NCI-H1048 (cell line): ENCODE measurements at places on chromosomes 4 and X.

- DNase-seq = no peak
Observed at GRCh38 chr4:80254114-80254513, 12.3 kb upstream of the FGF5 start.

DNA sequence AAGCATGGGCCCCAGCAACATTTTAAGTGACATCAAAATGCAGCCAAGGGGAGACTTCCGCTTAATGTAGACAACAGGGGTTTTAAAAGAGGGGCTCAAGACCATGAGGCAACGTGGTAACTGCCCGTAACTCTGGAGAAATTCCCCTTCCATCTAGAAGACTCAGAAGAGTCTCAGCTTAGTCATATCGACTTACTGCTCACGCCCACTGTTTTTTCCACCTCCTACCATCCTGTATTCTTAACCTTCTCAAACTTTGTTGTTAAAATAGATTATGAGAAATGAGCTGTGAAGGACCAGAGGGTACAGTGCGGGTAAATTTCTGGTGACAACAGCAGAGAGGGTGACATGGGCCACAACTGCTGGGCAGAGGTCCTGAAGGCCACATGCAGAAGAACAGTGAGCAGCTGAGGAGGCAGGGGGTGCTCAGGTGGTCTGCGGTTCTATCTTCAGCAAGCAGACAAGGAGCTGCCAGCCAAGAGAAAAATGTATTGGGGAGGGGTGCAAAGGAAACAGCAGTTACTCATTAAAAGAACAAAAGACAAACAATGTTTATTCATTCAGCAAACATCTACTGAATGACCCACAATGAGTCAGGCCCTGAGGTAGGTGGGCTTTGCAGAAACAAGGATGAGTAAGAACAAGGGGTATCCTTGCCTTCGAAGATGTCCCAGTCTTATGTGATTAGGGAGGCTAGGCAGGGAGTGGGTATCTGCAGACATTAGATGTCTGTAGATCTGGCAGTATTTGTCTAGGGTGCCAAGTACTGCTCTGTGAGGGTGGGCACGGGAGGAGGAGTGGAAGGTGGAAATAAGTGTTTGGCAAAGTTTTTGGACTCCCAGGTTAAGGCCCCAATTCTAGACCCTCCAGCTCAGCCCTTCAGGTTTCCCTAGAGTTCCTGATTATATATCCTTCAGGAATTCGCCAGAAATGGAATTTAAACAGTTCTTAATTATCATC is 175.3 kb downstream of the TSPAN5 start:
- DNase-seq = no peak

DNA sequence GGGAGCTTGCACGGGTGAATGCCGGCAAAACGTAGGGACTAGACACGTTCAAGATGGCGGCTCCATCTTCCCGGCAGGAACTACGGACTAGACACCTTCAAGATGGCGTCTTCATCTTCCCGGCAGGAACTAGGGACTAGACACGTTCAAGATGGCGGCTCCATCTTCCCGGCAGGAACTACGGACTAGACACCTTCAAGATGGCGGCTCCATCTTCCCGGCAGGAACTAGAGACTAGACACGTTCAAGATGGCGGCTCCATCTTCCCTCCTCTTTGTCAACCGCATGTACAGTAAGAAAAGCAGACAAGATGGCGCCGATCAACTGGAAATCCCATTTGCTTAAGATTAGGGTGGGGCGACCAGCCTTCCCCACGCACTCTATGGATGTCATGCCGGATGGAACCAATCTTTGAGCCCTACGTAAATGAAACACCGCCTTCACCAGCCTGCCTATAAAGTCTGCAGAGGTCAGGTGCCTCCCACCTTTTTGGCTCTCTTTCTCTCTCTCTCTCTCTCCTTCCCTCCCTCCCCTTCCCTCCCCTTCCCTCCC is 222.4 kb downstream of the CRLF2 start:
- no peak for DNase-seq

- DNase-seq = no peak
Observed at GRCh38 chr4:169099771-169100180, 89.7 kb upstream of the CBR4 start.

GRCh38 chrX:73851014-73852009 is 288.3 kb downstream of the CHIC1 start:
- DNase-seq = peak; percentile 19

DNA sequence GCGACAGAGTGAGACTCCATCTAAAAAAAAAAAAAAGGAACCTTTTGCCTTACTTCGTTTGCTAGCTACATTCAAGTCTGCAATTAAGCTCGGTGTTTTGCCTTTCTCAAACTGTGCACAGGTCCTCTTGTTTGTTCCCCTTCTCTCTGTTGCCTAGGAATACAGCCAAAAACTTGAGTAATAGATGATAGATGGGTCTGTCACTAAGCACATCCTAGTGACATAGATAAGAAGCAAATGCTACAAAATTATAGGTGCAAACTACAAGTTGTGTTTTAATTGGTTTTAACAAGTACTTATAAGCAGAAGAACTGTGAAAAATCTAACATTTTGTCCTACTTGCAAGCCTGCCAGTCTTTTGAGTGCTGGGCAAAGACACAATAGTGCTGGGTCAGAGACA is 95.2 kb downstream of the SNCA start:
- no peak for DNase-seq

- DNase-seq = no peak
Observed at GRCh38 chrX:40637687-40638086, 9.7 kb downstream of the CXorf38 start.

DNA sequence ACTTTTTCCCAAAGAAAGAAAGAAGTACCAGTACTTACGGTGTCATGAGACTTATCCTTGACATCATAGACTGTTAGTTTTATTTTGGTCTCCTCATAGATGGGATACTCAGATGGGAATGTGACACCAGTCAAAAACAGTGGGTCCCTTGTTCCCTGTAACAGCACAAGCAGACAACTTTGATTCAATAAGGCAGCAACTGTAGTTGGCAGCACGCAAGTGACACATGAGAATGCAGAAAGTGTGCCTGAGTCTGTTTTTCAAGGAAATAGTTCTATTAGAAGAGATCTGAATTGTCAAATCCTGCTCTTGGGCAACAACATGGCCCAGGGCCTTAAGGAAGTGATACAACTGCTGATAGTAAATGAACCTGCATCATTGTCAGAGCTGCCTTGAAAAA is 443.2 kb downstream of the INPP4B start:
- no peak for DNase-seq

- DNase-seq = no peak
Observed at GRCh38 chrX:95703696-95704095, 980.9 kb upstream of the DIAPH2 start.

DNA sequence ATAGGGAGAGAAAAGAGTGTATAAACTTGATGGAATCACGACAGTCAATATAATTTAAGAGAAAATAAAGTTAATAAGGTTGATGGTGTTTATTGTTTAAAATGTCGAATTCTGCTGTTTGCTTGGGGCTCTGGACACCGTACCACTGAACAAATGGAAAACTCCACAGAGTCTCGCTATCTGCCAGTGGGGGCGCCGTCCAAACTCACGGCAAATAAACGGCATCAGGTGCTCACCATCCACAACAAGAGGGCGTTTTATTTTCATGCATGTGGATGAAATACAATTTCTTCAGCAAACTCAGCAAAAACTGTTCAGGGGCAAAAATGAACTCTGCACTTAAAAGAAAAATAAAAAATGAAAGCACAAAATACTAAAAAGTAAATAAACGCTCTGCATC is 46.6 kb upstream of the FAM47C start:
- DNase-seq = no peak

GRCh38 chrX:130994671-130995070 is 63.5 kb upstream of the ARHGAP36 start:
- peak; percentile 0 for DNase-seq

DNA sequence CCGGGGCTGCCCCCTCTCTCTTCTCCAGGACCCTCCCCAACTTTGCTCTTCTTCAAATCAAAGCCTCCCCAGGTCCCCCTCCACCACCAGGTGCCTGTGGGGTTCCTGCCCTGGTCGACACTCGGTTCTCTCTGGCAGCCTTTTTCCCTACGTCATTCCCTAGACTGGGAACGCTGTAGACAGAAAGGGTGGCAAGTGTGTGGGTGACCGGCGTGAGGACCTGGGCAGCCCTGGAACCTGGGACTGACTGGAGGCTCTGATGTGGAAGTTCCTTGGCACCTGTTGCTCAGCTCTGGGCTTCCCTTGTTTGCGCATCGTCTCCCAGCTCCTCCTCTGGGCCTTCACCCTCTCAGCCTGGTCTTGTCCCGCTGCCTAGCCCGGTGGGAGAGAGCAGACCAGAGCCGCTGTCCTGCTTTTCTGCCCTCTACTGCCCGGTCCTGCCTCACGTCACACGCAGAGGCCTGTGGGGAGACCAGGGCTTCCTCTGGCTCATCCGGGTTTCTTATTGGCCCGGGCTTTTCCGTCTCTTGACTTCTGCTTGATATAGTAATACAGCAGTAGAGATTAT is 1.3 kb downstream of the TACC3 start:
- DNase-seq = no peak

- no peak for DNase-seq
Observed at GRCh38 chr4:180058691-180059215, 2184.4 kb upstream of the TENM3 start.

- DNase-seq = no peak
Observed at GRCh38 chrX:25427873-25428555, 412.2 kb upstream of the ARX start.

- DNase-seq = no peak
Observed at GRCh38 chr4:94897023-94897422, 139.3 kb downstream of the BMPR1B start.

- peak; percentile 28 for DNase-seq
Observed at GRCh38 chr4:77203380-77204197, 46.6 kb downstream of the CCNG2 start.

DNA sequence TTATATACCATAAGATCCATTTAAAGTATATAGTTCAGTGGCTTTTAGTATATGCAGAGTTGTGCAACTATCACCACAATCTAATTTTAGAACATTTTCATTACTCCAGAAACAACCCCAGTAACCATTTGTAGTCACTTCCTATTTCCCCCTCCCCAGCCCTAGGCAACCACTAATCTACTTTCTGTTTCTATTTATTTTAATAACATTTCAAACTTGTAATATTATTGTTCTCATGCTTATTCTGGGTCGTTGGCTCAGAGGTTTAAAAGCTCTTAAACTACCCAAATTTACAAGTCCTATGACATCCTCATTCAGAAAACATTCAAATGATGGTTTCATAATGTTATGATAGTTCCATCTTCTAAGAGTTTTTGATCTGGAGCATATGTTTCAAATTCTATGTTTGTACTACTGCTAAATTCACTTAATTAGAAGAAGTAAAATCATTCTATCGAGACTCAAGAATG is 18.4 kb downstream of the XIAP start:
- no peak for DNase-seq

GRCh38 chrX:141221611-141222010 is 20.7 kb downstream of the SPANXC start:
- no peak for DNase-seq

- DNase-seq = peak; percentile 11
Observed at GRCh38 chr4:72567821-72568675, 973 bp downstream of the ADAMTS3 start.

- no peak for DNase-seq
Observed at GRCh38 chr4:53103481-53103880, 241.4 kb downstream of the RASL11B start.

- no peak for DNase-seq
Observed at GRCh38 chr4:4416981-4417380, 30.1 kb downstream of the NSG1 start.

DNA sequence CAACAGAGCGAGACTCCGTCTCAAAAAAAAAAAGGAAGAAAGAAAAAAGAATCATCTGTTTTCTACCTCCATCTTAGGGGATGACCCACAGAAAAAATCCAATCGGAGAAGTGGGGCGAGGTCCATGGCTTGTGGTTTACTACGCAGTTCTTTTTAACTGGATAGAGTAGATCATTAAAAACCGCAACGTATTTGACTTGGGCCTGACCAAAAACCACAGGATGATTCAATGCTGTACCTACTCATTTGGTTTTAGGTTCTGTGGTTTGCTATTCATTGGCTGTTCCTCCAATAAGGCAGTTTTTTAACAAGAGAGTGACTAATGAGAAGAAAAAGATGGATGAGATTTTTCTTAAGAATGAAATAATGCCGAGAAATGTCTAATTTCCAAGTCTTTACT is 83.7 kb downstream of the FREM3 start:
- no peak for DNase-seq

DNA sequence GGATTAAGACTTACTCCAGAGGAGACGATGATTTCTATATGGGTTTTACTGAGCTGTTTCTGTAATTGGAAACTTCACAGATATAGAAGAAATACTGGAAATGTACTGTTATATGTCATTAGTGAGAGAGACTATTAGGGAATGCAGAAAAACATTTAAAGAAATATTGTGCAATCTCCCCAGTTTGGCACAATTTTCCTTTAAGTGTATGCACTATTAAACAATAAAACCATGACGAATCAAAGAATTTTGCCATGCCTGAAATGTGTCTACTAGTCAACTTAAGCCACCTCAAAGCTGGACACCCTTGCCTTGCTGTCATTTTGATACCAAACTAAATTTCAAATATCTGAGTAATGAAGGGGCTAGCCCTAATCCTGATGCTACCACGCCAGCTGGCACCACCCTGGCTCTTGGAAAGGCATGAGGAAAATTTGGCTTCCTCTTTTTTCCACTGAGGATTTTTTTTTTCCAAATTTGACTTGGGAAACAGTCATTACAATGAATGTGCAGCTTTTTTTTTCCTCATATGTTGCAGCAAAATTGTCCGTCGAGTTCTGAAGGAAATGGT is 36.1 kb downstream of the MTTP start:
- no peak for DNase-seq

GRCh38 chrX:97027384-97027922 is 143.7 kb downstream of the RPA4 start:
- DNase-seq = no peak

- DNase-seq = no peak
Observed at GRCh38 chr4:99634742-99635360, 22.8 kb downstream of the C4orf54 start.

DNA sequence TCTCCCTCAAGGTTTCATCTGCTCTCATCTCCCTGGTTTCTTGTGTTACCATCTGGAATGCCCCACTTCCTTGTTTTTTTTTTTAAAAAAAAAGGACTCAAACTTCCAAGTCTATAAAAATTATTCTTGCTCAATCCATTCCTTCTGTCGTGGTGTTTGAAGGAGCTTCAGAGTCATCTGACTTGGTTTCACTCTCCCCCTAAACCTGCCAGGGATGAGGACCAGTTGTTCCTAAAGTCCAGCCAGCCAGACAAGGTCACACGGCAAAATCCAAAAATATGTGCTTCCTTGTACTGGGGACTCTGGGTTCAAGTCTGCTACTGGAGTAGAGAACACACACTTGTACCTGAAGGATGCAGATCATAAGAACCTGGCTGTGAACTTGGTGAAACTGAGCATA is 84.5 kb upstream of the GPM6B start:
- DNase-seq = no peak

GRCh38 chr4:18127030-18127429 is 105.5 kb upstream of the LCORL start:
- no peak for DNase-seq

DNA sequence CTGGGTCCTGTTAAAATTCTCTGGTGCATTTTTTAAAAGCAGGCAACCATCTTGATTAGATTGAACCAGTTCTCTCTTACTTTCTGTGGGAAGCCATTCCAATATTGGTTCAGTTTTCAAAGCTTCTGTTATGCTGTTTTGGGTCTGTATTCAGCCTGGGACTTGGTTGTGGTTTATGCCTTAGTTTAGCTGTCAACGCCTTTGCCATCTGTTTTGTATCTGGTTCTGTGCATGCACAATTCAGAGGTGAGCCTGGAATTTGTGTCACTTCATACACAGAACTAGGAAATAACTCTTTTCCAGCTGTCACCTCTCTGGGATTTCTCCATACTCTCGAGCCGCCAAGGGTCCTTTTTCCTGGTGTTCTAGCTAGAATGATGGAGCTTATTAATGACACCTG is 46.2 kb downstream of the STAP1 start:
- DNase-seq = no peak

GRCh38 chrX:123905332-123905731 is 45.5 kb downstream of the XIAP start:
- no peak for DNase-seq
